Left renal pelvis (tissue), 4 donors: ENCODE measurements at places on chromosomes 2 and 18. TPM values are rescaled to one million over a fixed set of nuclear protein-coding genes. Genes with fewer than 3 reads are reported as not detected.

GRCh38 chr2:232325324-232326273, 53.0 kb upstream of the ALPP start:
- DNase-seq = no peak

DNA sequence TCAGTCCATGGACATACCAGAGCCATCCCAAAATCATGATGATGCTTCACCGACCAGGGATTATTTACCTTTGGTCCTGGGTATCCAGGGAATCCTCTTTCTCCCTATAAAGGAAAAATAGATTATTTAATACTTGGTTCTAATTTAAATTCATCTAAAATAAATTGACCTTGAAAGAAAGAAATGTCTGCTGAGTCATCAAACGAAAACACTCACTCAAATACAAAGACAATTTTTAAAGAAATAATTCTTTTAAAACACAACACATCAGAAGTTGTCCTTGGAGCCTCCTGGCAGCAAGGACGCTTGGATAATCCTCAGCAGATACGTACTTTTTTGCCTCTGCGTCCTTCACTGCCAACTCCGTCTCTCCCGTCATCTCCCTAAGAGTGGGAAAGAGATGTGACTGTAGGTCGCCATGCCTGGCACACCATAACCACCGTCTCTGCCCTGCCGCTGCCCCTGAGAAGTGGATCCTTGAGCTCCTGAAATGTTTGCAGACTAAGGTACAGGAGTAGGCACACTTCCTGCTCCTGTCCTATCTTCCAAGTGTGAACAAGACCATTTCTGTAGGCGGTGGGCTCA, 65.6 kb downstream of the COL6A3 start:
- DNase-seq = no peak

DNA sequence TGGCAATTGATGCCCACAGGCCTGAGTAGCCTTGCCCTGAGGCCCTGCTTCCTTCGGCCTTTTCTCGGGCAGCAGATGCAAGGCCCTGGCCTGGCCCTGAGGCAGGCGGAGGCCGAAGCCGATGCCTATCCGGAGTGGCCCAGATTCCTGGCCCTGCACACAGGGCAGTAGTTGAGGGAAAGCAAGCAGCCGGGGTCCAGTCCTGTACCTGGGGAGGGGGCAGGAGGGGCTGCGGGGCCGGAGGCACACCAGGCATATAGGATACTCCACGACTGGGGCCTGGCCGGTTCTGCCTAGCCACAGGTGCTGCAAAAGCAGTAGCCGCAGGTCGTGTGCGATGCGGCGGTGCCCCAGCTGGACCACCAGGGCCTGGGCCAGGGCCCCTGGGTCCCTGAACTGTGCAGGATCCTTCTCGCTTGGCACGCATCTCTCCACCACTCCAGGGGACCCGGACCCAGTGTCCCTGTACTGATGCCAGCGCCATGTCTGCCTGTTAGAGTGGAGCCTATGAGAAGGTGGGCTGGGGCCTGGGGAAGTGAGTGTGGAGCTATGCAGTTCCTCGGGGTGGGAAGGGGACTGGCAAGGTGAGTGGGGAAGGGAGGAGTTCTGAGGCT, 1.8 kb downstream of the PRR30 start:
- DNase-seq = no peak

GRCh38 chr2:61448229-61448628, 22.7 kb downstream of the USP34 start:
- no peak for DNase-seq

The DSEL gene
- polyA plus RNA-seq = 22.4 TPM
